ENCODE measurements at places on chromosomes 12 and 14.

DNA sequence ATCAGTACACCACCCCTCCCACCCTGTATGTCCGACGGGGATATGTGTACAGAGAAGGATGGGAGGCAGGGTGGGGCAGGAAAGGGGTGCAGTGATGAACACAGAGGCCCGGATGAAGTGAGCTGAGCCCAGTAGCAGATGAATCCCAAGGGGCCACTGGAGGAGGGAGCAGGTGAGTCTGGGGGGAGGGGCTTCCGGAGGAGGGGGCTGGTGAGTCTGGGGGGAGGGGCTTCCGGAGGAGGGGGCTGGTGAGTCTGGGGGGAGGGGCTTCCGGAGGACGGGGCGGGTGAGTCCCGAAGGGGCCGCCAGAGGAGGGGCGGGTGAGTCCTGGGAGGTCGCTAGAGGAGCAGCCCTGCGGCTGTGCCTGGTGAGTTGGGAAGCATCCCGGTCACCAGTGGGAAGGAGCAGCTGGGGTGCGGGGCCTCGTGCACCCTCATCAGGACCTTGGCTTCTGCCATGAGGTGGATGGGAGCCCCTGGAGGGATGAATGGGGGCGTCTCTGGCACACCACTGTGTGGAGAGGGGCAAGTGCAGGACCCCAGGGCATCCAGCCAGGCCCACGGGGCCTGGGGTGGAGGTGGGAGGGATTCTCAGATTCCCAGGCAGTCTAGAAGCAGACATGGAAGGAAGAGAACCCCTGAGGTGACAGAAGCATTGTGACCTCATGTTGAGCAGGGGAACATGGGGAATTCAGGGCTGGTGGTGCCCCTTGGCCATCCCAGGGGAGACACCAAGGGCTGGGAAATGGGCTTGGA lies 14.0 kb downstream of the BEGAIN start:
- DNase-seq, result no peak

DNA sequence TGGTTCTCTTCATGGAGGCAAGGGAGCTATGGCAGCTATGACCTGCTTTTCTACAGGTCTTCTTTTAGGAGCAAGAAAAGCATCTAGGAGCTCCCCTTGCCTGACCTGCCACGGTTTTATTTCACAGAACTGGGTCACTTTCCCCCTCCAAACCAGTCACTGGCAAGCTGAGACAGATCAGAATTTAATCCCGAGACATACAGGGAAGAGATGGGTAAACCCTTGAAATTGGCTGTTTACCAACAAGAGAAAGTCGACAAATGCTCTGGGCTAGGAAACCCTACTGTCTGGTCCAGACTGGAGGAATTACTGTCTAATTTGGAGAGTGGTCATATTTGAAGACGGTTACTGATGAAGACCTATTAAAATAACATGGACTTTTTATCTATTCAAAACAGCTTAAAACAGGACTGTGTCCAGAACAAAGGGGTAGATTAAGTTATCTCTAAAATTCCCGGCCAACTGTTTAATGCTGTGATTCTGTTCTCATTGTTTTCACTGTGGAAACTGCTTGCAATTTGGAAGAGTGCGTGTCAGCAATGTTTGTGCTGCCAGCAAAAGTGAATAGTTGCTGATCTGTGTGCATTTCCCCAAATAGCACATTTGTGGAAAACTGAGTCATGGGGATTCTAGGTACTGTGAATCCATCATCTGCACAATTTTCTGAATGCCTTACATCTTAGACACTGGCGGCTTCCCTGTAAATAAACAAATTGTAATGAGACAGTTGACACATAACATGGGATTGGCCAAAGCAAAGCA lies 73.4 kb upstream of the EEA1 start:
- no peak for DNase-seq

DNA sequence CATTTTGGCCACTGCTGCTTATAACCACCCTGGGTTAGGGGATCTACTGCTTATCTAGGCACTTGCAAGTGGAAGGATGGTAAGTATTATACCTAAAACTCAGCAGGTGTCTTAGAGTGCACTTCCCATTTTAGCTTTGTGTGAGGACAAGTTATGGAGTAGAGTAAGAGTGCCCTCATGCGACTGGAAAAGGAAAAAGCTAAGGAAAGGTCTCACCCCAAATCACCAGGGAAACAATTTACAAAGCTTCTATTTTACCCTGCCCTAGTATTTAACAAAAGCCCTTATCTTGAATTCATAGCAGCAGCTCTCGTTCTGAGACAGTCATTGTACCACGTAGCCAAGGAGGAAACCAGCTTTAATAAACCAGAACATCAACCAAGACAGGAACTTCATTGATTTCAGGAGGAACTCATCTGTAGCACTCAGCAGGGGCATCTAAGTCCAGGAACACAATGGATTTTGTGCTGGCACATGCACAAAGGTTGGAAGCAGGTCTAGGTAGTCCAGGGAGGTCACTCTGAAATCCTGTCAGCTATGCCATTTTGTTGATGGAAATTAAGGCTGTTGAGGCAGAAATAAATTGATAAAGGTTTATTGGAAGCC lies 2.9 kb downstream of the RDH12 start:
- DNase-seq, result no peak

DNA sequence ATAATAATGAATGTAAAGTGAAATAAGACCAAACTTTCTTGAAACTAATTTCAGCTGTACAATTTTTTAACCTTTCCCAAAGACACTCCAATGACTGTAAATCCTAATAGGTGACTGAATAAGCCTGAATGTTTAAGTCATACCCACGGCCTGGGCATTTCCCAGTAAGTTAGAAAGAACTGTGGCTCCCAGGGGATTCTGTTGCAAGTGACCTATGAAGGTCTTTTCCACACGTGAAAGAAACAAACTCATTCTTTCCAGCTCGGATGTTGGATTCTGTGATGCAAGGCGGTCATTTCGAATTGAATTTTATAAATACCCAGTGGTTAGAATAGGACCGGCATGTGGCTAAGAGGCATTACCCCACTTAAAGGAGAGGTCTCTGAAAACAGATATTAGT lies 1134.4 kb downstream of the GALC start:
- DNase-seq, result no peak

DNA sequence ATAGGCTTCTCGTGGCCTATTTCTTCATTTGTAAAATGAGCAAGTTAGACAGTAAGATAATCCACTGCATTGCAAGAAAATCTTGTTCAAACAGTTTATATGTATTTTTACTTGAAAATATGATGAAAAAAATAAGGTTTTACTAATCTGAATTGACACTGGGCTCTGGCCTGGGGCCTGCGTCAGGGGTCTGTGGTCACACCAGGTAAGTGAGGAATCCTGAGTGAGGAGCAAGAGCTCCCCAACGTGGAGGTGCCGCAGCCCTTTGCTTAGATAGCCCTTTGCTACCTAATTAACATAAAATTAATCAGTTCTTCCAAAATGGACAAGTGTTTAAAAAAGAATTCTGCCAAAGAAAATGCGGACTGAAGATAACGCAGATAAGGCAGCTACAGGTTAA lies 39.1 kb upstream of the STAB2 start:
- DNase-seq, result no peak

DNA sequence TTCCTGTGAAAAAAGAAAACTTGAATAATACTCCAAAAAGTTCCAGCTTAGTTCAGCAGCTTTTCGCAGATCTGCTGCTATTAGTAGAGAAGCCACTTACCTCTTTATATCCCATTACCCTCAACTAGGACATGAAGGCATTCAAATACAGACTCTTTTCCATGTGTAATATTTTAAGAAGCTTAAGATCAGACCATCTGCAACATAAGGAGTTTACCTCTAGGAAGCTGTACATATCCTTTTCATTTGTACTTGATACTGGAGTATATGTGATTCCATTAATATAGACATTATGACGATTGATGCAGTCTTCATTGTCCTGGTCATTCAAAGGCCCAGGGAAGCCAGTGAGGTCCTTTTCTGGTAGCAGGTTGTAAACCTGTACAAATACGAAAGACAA lies 20.4 kb downstream of the A2M start:
- no peak for DNase-seq

DNA sequence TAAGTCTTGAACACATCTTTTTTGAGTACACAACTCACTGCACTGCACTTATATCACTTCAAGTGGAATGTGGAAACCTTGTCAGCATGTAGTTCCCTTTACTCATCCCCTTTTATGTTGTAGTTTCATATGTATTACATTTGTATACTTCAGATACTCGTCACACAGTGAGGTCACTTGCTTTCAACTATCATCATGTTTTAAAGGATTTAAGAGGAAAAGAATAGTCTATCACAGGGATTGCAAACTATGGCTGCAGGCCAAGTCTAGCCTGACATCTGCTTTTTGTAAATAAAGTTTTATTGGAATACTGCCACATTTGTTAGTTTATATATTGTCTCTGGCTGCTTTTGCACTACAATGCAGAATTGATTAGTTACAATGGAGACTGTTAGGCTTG lies 24.3 kb downstream of the CNOT2 start:
- DNase-seq, result no peak

DNA sequence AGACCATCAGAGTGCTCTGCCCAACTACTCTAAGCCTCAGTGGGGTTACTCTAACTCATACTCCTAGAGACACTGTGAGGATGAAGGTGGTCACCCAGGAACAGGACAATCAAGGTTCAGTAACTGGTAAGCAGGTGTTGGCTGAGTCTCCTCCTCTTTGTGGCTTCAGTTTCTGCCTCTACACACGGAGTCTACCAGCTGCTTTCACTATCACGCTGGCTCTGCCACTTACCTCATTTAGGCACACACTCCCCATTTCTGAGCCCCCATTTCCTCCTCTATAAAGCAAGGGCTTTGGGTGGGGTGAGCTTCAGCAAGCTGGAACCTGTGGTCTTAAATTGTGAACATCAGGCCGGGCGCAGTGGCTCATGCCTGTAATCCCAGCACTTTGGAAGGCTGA lies 7.3 kb upstream of the TCHP start:
- no peak for DNase-seq

DNA sequence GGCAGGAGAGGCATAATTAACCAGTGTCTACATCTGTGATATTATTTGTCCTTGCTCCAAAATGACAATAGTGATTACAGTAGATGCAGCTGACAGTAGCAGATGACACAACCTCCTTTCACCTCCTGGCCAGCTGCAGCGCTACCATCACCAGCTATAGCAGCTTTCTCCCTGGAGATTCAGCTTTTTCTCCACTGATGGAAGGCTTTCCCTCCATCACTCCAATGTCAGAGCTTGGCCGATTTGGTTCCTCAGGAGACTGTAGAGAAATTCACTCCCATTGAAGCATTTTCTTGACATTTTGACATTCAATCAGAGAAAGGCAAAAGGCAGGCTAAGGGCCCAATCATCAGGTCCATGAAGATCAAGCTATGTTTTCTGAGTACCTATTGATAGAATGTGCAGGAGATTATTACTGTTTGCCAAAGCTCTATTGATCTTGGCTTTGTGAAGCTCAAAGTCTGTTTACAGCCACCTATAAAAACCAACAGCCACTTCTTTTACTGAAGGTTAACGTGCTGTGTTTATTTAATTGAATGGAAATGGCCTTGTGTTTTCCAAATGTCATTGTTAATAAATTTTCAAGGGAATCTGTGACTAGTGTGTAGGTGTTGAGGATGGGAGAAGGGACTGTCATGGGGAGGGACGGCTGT lies 785.1 kb downstream of the DIO2 start:
- DNase-seq, result no peak

GRCh38 chr14:102901633-102902032 lies 20.8 kb upstream of the AMN start:
- peak; percentile 92 for DNase-seq

DNA sequence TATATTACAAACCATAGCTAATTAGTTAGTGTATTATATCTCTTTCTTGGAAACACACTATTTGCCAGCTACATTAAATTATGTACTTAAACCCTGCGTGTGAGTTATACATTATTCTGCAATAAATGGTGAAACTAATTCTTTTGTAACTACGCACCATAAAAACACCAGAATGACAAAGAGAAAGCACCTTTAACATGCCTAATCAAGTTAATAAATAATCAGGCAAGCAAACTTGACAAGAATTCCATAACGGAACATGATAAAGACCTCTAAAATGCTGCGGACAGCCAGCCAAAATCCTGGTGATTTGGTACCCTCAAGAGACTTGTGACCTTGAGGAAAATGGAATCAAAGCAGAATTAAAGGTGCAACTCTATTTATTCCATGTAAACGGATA lies 375.3 kb upstream of the KITLG start:
- DNase-seq, result no peak

- DNase-seq, result no peak
Observed at GRCh38 chr14:64724578-64724930, 20.3 kb downstream of the PLEKHG3 start.

DNA sequence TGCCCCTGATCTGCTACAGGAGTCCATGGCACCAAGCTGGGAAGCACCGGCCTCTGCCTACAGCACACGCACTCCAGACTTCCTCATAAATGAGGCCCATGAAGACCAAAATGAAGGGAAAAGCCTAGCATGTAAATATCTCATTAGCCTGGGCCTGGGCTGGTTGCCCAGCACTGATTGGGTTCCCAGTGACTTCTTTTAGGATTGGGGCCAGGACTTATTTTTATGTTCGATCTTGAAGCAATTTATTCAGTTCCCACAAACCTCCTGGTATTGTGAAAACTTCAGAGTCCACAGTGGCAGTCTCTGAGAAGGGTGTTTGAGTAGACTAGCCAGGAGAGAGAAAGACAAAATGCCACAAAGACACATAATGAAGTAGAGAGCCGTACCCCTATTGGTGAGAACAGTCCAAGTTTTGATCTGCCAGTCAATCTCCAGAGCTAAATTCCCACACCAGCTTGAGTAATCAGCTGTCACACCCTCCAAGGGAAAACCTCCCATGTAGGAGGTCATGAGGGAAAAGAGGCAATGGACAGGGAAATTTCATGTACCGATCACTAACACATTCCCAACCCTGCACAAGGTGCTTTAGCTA lies 78.2 kb downstream of the PHLDA1 start:
- no peak for DNase-seq

DNA sequence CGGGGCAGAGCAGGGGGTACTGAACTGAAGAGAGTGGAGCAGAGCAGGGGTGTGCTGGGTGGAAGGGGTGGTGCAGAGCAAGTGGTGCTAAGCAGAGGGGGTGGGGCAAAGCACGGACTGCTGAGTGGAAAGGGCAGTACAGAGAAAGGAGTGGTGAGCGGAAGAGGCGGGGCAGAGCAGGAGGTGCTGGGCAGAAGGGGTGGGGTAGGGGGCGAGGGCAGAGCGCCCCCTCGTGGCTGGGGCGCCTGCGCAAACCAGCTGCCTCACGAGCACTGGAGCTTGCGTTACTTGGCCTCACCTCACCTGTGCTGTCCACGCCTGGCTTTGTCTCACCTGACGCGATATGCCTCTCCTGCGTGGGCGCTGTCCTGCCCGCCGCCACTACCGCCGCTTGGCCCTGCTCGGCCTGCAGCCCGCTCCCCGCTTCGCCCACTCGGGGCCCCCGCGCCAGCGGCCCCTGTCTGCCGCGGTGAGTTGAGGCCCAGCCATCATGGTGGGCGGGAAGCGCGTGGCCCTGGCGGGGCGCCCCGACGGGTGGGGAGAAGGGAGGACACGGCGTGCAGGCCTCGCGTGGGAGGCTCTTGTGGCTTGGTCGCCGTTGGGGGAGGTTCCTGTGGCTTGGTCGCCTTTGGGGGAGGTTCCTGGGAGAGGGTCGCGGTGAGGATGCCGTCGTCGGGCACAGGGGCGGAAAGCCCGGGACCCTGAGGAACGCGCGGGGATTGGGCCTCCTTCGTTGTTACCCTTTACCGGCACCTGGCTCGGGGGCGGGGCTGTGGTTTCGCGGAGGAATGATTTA lies at the start of gene COX8C:
COX8C (plus strand) TSS at position 257 of the 796 bp plus-strand sequence; CDS start at position 344, 87 bp downstream.
- no peak for DNase-seq

Measured in GM12891 (cell line).